Cortex of kidney (tissue), 1 donor: ENCODE measurements at places on chromosomes 7 and 10.

- no peak for DNase-seq
Observed at GRCh38 chr7:36188906-36189305, 35.9 kb downstream of the EEPD1 start.

GRCh38 chr10:35375091-35375765 is 38.9 kb downstream of the CCNY start:
- no peak for DNase-seq

DNA sequence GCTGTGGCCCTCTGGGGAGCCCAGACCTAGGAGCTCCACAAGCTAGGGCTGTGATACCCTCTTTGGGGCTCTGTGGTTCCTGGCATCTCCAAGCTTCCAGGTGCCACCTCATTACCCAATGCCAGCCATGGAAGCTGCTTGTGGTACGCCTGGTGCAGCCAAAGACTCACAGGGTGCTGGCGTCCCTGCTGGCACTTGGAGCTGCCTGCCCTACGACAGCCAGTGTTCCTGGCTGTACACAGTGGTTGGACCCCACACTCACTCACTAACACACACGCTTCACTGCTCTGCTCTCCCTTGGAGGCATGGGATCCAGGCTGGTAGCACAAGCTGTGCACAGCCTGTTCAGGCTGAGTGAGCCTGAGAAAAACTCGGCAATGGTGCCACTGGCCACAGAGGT is 894.1 kb upstream of the PHF14 start:
- no peak for DNase-seq

DNA sequence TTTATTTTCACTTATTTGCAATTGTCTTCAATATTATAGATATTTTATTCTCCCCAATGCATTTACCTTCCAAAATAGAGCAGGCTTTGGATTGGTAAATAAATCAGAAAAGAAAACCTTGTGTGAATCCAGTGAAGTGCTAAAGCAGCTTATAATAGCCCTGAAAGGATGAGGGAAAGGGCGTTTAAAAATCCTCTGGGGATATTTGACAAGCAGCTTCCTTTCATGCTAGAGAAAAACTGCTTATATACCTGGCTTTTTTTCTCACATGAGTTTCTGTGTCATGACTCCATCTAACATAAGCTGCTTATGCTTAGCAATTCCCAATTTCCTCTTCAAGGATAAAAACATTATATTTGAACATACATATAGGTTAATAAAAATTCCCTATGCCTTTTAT is 221.6 kb upstream of the SEMA3E start:
- DNase-seq: no peak

DNA sequence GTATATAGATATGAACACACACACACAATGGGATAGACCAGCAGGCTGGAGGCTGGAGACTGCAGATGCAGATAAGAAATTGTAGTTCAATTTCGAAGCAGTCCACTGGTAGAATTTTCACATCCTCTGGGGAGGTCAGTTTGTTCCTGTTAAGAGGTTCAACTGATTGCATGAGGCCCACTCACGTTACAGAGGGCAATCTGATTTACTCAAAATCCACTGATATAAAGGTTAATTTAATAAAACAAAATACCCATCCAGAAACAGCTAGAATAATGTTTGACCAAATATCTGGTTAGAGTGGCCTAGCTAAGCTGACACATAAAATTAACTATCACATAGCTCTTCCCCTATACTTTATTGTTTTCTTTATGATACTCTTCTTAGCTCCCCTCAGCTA is 162.9 kb upstream of the SMIM30 start:
- no peak for DNase-seq
